HL-60 (cell line): ENCODE measurements at places on chromosomes 1 and 21.

DNA sequence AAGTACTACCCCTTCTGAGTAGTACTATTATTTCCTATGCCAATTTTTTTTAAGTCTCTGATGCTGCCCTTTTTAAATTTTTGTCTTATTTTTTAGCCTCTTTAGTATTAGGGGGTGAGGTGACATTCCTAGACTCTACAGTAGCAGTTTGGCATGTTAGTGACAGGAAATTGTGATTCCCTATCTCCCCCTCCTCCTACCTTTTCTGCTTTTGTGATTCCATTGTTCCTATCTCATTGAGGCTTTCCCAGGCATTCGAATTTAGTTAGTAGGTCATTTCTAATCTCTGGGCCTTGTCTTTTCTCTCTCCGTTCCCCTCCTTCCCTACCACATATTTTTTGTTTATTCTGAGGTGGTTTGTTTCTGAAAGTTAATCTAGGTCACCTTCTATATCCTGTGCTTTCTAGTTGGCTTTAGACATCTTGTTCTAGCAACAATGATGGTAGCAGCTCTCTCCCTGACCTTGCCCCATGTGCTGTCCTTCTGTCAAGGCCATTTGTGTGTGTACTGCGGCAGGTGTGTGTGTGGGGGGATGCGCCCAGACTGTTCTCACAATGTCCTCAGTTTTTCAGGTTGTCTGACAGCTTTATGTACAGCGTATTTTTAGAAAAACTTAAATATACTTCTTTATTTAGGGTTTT, 21.5 kb downstream of the SEMA6C start:
- no peak for DNase-seq

DNA sequence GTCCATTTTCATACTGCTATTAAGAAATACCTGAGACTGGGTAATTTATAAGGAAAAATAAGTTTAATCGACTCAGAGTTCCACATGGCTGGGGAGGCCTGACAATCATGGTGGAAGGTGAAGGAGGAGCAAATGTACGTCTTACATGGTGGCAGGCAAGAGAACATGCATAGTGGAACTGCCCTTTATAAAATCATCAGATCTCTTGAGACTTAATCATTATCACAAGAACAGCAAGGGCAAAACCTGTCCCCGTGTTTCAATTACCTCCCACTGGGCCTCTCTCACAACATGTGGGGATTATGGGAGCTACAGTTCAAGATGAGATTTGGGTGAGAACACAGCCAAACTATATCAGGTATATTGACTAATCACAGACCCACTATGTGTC, 370.2 kb upstream of the USP24 start:
- no peak for DNase-seq

DNA sequence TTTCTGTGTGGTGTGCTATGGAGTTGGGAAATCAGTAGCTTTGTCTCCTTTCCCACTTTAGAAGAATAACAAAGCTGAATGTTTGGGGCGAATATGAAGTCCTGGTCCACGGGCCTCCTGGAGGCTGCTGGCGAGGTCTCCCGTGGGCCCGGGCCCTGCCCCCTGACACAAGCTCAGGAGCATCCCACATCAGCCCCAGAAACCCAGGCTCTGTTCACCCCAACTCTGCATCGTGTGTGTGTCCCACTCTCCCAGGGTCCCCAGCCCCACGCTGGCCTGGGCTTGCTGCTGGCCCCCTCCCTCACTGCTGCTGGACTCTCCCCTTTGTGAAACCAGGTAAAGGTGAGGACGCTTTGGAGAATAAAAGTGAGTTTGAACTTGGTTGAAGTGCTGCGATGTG, 8.1 kb downstream of the PRDM16 start:
- DNase-seq: no peak

DNA sequence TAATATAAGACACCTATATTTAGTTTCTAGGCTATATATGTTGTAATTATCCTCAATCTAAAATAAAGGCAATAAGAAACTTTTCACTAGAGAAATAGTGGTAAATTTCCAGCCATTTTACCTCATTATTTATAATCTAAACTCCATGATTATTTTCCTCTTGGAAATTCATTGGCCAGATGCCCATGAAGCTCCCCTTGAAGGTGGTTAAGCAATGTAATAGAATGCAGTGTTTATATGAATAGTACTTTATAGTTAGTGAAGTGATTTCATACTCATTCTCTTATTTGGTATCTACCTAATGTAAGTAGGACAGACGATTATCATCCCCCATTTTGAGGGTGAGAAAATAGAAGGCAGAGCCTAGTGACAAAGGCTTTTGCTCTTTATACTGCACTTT, 26.5 kb downstream of the NFYC start:
- no peak for DNase-seq

- no peak for DNase-seq
Observed at GRCh38 chr1:30522031-30523004, 201.1 kb downstream of the MATN1 start.

- no peak for DNase-seq
Observed at GRCh38 chr1:235649368-235650163, at the start of gene GNG4. Gene GNG4, minus strand, starts transcription at chr1:235649784. Its CDS starts 65,946 bp downstream, at chr1:235583838.

DNA sequence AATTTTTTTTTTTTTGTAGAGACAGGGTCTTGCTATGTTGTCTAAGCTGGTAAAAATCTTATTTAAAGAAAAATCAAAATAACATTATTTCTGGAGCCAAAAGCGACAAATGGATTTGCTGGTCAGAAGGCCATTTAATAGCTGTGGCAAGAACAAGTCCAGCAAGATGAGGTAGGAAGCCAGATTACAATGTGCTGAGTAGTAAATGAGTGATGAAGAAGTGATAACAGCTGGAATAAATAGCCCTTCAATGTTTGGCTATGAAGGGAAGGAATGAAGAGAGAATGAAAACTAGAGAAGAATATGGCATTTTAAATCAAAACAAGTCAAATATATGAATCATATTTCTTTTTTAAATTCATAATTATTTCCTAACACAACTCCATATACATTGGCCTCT, 34.5 kb downstream of the SYDE2 start:
- no peak for DNase-seq

- DNase-seq: no peak
Observed at GRCh38 chr1:8297245-8297644, 20.7 kb upstream of the SLC45A1 start.

DNA sequence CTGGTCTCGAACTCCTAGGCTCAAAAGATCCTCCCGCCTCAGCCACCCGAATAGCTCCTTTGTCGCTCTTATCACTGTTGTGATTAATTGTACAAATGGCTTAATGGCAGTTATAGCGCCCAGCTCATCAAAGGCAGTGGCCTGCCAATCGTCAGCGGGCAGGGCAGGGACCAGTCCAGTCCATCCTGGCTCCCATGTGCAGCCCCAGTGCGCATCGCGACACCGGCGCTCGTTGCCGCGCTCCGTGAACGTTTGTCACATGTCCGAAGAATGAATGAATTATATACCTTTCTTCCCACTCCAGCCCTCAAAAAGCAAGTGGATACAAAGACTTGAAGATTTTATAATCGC, 18.4 kb downstream of the MTX1 start:
- DNase-seq: no peak

GRCh38 chr1:156276966-156277381, 5.7 kb downstream of the SMG5 start:
- peak; percentile 82 for DNase-seq

DNA sequence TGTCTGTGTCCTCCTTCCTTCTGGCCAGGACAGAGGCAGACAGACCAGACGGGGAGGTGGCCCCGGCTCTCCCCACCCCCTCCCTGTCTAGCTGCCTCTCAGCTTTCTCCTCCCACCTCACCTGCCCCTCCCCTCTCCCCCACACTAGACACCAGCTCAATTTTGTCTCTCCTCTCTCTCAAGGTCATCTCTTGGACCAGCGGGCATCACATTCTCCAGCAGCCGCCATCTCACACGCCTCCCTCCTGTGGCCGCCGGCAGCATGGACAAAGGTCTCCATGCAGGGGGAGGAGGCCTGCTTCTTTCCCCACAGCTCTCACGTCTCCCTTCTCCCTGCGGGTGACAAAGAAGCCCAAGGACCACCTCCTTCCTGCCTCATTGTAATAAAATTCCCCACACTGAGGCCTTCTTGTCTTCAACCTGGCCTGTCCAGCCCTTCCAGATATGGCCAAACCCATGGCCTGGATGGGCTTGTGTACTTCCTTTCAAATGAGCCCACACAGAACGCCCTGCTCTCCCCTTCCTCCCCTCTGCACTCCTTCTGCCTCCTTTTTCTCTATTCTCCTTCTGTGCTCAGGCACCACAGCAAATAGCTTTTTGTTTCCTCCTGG, 14.6 kb downstream of the OPTC start:
- DNase-seq: no peak

- DNase-seq: no peak
Observed at GRCh38 chr1:206793620-206794019, 21.3 kb upstream of the IL10 start.

GRCh38 chr21:40291560-40291959, 424.3 kb downstream of the PCP4 start:
- no peak for DNase-seq
